ENCODE measurements at places on chromosomes 12 and 14. TPM values are rescaled to one million over a fixed set of nuclear protein-coding genes. Genes with fewer than 3 reads are reported as not detected.

Gene TAS2R31
- total RNA-seq = 9.7 TPM

Gene PSMC6
- 96.4 TPM for total RNA-seq

Gene MANSC4
- 0.29 TPM for total RNA-seq

Gene ITGB7
- 3.2 TPM for total RNA-seq

Gene TGM1
- 9.5 TPM for total RNA-seq

Gene GRIP1
- 89.3 TPM for total RNA-seq
